ENCODE measurements at places on chromosomes 4 and X.

DNA sequence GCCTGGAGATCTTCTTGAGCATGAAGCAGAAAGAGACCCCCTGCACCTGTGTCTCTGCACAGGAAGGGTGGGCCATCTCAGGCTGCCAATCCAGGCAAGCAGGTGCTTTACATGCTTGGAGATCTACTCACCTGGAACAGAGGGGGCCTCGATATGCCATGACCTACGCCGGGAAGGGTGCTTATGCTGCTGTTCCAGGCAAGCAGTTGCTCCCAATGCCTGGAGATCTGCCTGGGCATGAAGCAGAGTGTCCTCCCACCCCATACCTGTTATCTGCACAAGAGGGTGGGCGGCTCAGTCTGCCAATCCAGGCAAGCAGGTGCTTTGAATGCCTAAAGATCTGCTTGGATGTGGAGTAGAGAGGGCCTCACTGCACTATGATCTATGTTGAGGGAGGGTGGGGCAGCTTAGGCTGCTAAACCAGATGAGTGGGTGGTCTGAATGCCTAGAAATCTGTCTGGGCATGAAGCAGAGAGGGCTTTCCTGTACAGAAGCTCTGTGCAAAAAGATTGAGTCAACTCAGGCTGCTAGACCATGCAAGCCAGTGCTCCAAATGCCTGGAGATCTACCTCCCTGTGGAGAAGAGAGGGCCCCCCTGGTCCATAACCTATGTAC, 104.5 kb upstream of the QRFPR start:
- DNase-seq, result no peak

- DNase-seq, result no peak
Observed at GRCh38 chr4:81410680-81411079, 61.0 kb downstream of the RASGEF1B start.

DNA sequence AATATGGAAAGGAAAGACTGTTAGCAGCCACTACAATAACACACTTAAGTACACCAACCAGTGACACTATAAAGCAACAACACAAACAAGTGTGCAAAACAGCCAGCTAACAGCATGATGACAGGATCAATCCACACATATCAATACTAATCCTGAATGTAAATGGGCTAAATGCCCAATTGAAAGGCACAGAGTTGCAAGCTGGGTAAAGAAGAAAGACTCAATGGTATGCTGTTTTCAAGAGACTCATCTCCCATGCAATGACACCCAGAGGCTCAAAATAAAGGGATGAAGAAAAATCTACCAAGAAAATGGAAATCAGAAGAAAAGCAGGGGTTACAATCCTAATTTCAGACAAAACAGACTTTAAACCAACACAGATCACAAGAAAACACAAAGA, 94.2 kb upstream of the ENPEP start:
- no peak for DNase-seq

GRCh38 chr4:137663251-137664045, 131.2 kb upstream of the PCDH18 start:
- DNase-seq, result no peak

- DNase-seq, result peak; percentile 65
Observed at GRCh38 chrX:18886344-18887161, 97.4 kb downstream of the PHKA2 start.

DNA sequence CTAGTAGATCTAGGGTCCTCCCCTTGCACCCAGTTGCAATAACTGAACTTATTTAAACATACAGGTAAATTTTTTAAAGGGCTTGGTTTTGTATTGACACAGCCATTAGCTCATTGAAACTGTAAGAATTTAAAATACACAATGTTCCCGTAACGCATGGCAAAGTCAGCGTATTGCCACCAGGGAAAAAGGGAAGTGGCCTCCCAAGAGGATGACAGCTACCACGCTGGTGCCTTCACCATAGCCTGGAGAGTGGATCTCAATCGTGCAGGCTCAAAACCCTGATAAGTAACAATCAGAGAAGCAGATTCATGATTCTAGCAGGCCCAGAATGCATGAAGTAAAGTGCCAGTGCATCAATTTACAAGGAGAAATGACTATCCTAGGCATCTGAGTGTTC, 49.4 kb upstream of the RELL1 start:
- no peak for DNase-seq

DNA sequence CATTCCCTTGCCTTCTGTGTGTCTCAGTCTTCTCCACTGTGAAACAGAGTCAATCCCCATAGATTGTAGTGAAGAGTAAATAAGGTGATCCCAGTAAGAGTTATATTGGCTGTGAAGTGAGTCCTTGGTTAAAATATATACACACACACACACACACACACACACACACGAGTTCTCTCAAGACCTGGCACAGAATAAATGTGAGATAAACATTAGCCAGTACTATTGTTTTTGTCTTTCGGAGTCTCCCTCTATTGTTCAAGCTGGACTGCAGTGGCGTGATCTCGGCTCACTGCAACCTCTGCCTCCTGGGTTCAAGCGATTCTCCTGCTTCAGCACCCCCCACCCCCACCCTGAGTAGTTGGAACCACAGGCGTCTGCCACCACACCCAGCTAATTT, 44.8 kb upstream of the FAM156A start:
- DNase-seq, result no peak

GRCh38 chr4:15314974-15315373, 112.9 kb upstream of the C1QTNF7 start:
- no peak for DNase-seq

GRCh38 chr4:146105464-146105863, 70.1 kb upstream of the LSM6 start:
- no peak for DNase-seq

- DNase-seq, result no peak
Observed at GRCh38 chr4:38516190-38516589, 147.8 kb upstream of the KLF3 start.

- DNase-seq, result no peak
Observed at GRCh38 chrX:115399306-115399705, 109.8 kb downstream of the LUZP4 start.

- no peak for DNase-seq
Observed at GRCh38 chr4:80201252-80202151, 4.2 kb downstream of the PRDM8 start.

GRCh38 chrX:80174925-80175574, 160.5 kb downstream of the TBX22 start:
- DNase-seq, result no peak

- DNase-seq, result peak; percentile 3
Observed at GRCh38 chr4:53987761-53988171, 76.6 kb downstream of the CHIC2 start.

GRCh38 chrX:56000174-56000573, 232.0 kb upstream of the KLF8 start:
- no peak for DNase-seq

GRCh38 chr4:184447664-184448063, 26.7 kb downstream of the IRF2 start:
- no peak for DNase-seq

- no peak for DNase-seq
Observed at GRCh38 chrX:40544343-40545266, 36.2 kb upstream of the ATP6AP2 start.

DNA sequence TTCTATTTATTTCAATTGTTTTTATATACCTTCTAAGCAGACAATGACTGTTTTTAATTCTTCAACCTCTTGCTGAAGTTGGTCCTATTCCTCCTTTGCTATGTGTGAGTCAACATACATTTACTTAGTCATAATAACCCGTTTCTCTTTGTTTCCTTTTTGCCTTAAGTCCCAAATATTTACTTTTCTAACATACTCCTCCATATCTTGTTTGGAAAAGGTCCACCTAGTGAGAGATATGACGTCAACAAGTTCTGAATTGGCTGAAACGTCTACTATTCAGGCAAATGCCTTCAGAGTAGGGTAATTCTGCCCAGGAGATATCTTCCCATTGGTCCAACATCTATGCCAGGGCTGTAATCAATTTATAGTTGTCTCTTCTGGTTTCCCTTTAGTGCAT, 179.3 kb upstream of the GEMIN8 start:
- DNase-seq, result no peak

DNA sequence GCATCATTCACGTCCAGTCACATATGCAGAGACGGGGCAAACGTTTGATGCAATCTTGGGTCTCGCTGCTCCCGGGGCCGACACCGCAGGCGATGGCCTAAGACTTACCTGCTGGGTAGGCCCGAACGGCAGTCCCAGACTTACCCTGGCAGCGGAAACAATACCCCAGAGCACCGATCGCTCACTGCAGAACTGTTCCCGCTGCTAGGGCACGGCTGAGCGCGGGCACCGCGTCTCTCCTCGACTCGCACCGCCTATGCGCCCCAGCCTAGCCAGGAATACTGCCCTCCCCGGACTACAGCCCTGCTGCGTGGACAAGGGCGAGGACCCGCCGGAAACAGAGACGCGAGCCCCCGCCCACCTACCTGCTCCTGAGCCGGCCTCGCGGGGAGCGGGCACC, 86.2 kb downstream of the HPRT1 start:
- DNase-seq, result no peak

- DNase-seq, result no peak
Observed at GRCh38 chrX:39853417-39854030, 244.2 kb downstream of the BCOR start.

GRCh38 chr4:107351196-107351595, 315.1 kb upstream of the DKK2 start:
- DNase-seq, result no peak

DNA sequence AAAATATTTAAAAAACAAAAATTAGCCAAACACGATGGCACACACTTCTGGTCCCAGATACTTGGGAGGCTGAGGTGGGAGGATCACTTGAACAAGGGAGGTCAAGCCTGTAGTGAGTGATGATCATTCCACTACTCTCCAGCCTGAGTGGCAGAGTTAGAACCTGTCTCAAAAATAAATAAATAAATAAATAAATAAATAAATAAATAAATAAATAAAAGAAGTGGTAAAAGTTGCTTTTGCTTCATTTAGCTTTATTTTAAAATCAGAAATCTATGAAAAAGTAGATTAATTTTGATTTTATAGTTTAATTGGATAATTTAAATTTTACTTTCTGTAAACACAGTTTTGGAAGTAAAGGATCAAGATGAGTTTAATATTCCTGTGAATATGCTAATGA, 552.9 kb upstream of the PCDH10 start:
- no peak for DNase-seq

GRCh38 chr4:187656959-187657358, 338.6 kb upstream of the ZFP42 start:
- DNase-seq, result no peak

DNA sequence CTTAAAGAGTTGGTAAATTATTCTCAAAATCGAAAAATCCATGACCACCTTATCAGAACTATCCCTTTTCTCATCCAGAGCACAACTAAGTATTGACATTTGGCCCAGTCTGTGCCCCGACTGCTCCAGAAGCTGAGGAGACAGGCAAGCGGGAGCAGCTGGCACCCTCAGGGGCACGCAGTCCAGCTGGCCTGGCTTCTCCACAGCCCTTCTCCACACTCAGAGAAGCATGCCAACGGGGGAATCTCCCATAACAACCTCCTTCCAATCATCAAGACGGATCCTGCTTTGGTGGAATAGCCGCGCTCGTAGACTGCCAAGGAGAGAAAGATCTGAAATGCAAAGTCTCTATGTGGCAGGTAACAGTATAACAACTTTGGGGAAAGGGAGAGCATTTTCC, 85.4 kb downstream of the AFAP1 start:
- DNase-seq, result no peak

GRCh38 chr4:76897536-76898384, at the start of gene SOWAHB:
SOWAHB (minus strand) TSS chr4:76898144; CDS start chr4:76897849, 295 bp downstream.
- DNase-seq, result peak; percentile 81

GRCh38 chr4:166977596-166977995, 256.7 kb downstream of the SPOCK3 start:
- DNase-seq, result no peak

DNA sequence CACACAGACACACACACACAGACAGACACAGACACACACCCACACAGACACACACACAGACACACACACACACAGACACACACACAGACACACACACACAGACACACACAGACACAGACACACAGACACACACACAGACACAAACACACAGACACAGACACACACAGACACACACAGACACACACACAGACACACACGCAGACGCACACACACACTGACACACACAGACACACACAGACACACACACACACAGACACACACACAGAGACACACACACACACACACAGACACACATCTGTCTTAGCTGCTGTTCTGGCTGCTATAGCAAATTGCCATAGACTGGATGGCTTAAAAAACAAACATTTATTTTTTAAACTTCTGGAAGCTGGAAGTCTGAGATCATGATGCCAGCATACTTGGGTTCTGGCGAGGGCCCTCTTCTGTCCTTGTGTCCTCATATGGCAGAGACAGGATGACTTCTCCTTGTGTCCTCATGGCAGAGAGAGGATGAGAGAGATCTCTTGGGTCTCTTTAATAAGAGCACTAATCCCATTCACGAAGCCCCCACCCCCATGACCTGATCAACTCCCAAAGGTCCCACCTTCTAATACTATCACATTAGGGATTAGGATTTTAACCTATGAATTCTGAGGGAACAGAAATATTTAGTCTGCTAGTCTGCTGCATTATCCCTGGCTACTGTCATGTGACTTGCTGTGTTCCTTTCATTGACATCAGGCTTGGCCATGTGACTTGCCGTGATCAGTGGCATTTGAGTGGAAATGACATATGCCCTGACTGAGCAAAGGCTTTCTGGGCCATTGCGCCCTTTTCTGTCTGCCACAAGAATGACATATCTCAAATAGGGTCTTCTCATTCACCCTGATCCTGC, 32.7 kb upstream of the RASGEF1B start:
- no peak for DNase-seq

DNA sequence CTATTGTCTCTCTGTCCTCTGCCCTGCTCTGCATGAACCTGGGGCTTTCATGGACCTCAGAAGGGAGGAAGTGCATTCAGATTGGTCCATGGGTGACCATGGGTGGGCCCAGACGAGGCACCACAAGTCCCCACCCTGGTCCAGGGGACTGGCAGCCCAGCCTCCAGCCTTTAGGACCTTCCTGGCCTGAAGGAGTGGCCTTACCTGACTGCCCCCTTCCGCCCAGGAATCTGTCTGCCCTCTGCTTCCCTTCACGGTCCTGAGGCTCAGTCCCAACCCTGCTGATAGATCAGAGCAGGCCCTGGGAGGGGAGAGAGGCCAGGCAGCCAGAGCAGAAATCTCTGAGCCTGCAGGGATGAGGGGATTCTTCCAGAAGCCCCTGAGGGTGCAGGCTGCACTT, 455.4 kb downstream of the PCDH18 start:
- no peak for DNase-seq

DNA sequence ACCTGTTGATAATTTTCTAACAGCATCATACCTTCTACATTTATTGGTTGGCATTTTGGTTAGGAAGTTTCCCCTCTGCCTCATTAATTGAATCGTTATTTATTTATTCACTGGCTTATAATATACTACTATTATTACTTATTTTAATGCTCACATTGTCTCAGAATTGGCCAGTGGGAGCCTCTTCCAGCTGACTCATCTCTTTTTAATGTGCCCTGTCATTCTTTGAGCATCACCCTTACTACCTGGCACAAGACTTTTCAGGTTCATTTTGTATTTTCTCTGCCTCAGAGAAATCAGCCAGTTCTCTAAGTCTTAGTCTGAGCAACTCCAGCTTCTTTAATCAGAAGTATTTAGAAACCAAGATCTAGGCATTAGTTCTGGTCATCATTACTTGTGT, 60.3 kb upstream of the PRRG3 start:
- no peak for DNase-seq

Data from LoVo (cell line).